Right lobe of liver (tissue), 6 donors: ENCODE measurements at places on chromosomes 1 and 21. TPM values are rescaled to one million over a fixed set of nuclear protein-coding genes. Genes with fewer than 3 reads are reported as not detected.

DNA sequence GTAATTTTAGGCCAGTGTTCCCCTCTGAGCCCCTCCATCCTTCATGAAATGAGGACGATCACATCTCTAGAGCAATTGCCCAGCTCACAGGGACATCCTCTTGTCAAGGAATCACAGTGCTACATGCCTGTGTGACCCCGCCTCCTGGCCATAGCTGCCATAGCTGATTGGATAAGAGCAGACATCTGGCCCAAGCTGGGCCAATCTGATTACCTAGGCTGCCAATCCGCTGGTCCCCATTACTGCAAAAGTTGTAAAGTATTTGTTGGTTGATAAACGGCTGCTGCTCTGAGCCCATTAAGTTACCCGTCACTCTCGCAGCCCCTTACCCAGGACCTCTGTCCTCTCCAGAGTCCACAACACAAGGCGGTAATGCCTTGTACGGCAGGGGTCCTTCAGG, 8.3 kb downstream of the NT5C1A start:
- DNase-seq: no peak

The TSSK3 gene
- 1.1 TPM for total RNA-seq

GRCh38 chr1:162823231-162823630, 32.7 kb downstream of the HSD17B7 start:
- DNase-seq: no peak

The RGS8 gene
- not detected for total RNA-seq

The PEX14 gene
- 10.5 TPM for total RNA-seq

DNA sequence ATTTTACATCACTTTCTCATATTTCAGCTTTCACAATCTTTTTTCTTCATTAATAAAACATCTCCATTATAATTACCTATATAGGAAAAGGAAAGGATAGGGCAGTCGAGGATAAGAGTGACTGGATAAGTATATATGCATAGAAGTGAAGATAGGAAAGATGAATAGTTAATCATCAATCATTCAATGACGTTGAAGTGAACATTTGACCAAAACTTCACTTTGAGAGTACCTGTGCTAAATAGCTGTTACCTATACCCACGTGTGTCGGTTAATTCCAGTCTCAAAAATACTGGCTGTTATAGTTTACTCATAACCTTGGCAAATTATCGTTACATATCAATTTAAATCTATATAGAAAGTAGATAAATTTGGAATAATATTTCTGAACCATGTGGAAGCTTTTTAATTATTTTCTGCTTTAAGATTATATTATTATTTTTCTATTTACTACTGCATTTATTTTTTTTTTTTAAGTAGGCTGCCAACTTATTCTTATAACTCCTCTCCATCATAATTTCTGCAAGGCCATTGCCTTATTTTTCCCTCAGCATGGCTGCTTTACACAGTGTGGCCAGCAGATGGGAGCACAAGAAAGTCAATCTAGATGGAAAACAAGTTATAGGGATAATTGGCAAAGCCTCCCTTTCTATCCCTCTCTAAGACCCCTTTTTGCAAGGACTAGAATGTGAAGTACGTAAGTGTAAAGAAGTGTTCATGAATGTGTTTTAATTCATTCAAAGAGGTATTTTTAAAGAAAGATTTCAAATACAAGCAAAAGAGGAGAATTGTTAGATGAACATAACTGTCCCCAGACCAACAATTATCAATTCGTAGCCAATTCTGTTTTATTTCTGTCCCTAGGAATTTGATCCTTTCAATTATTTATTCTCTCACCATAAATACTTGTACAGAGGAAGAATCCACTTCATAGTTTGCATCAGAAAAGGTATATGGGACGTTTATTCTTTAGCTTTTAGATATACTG, 290.4 kb downstream of the KCNT2 start:
- no peak for DNase-seq

GRCh38 chr1:221777431-221778072, 35.7 kb upstream of the DUSP10 start:
- no peak for DNase-seq

GRCh38 chr1:6872573-6873261, 87.5 kb downstream of the CAMTA1 start:
- no peak for DNase-seq

The CD1D gene
- 8.9 TPM for total RNA-seq

GRCh38 chr1:53580009-53580400, 120.8 kb downstream of the DMRTB1 start:
- DNase-seq: no peak

The AQP10 gene
- not detected for total RNA-seq

DNA sequence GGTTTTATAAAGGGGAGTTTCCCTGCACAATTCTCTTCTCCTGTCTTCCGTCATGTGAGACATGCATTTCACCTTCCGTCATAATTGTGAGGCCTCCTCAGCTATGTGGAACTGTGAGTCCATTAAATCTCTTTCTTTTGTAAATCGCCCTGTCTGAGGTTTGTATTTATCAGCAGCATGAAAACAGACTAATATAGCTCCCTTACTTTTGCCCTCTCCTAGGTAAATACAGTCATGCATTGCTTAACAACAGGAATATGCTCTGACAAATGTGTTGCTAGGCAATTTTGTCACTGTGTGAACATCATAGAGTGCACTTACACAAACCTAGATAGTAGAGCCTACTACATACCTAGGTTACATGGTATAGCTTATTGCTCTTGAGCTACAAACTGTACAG, 616.8 kb downstream of the RWDD3 start:
- no peak for DNase-seq

- no peak for DNase-seq
These were observed 1011.1 kb downstream of the PLA2G4A start for GRCh38 chr1:187839873-187840272.
